ENCODE measurements at places on chromosomes 5 and 9. TPM values are rescaled to one million over a fixed set of nuclear protein-coding genes. Genes with fewer than 3 reads are reported as not detected.

DNA sequence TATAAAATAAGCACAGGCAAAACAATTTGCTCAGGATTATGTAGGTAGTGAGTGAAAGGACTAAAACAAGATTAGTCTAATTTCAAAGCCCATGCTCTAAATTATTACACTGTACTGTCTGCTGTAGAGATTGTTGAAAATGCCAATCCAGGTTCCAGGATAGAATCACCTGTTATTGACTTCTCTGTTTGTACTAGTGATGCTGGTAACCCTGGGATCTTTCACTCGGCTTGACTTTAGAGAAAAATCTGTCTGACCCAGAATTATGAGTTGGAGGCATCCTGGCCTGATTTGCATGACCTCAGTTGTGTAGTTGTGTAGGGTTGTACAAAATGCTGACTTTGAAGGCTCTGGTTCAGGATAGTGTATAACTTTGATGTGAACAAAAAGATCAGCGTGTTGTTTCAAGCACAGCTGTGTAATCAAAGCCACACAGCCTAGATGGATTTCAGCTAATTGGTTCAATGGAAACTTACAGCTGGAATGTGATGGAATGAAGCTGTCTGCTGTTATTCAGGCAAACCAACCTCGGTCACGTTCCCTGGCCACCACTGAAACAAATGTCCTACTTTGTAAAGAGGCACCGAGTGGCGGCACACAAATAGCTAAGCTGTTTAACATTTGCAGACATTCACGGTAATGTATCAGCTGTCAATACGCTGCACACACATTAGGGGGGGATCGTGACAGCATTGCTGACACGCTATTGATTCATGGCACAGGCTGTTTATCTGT lies 340.3 kb downstream of the KCTD16 start:
- no peak for DNase-seq
- no peaks in the 10 kb centered on the region for H3K4me1 ChIP-seq
- no peak overlapping the region for H3K27ac ChIP-seq
- no peaks in the 10 kb centered on the region for H3K36me3 ChIP-seq

DNA sequence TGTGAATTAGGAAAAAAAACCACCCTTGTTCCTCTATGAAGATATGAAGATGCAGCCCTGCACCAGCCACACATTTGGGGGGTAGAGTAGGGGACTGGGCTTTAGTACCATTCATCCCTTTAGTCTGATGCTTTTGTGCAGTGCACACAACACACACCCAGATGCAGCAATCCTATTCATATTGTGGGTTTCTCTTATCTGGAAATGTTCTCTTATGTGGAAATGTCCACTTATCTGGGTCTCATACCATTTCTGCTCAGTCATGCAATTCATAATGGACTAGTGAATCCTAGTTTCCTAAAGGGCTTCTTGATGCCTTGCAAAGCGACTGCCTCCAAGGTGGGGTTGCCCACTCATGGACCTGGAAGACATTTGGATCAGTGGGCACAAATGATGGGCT lies 47.8 kb downstream of the C9orf152 start:
- no peaks in the 10 kb centered on the region for H3K36me3 ChIP-seq
- no peak overlapping the region for H3K27ac ChIP-seq
- no peaks in the 10 kb centered on the region for H3K27me3 ChIP-seq
- H3K4me1 ChIP-seq, result peaks cover 23% of the 10 kb centered on the region

The ITK gene
- total RNA-seq, result 1.6 TPM

DNA sequence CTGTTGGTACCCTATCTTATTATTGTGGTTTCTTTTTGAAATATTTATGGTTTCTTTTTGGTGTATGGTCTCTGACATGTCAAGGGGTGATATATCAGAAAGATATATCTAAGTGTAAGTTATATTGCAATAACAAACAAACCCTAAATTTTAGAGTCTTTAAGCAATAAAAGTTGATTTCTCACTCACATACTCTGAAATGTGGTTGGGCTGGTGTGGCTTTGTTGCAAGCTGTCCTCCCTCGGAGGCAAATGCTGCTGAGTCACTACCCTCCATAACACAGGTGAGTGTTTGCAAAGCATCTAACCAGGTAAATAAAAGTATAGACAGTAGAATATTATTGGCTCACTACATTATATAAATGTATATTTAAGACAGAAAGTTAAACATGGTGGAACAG lies 253.2 kb downstream of the CDH18 start:
- no peak for DNase-seq
- no peak overlapping the region for H3K4me3 ChIP-seq
- no peaks in the 10 kb centered on the region for H3K36me3 ChIP-seq
- H3K27me3 ChIP-seq, result no peaks in the 10 kb centered on the region
- H3K4me1 ChIP-seq, result no peaks in the 10 kb centered on the region

- no peak overlapping the region for H3K27ac ChIP-seq
- H3K4me1 ChIP-seq, result peaks cover 2% of the 10 kb centered on the region
- H3K27me3 ChIP-seq, result no peaks in the 10 kb centered on the region
- H3K36me3 ChIP-seq, result no peaks in the 10 kb centered on the region
- DNase-seq, result no peak
- no peak overlapping the region for H3K4me3 ChIP-seq
These were observed 51.3 kb downstream of the TMEM167A start for GRCh38 chr5:83025690-83026478.

DNA sequence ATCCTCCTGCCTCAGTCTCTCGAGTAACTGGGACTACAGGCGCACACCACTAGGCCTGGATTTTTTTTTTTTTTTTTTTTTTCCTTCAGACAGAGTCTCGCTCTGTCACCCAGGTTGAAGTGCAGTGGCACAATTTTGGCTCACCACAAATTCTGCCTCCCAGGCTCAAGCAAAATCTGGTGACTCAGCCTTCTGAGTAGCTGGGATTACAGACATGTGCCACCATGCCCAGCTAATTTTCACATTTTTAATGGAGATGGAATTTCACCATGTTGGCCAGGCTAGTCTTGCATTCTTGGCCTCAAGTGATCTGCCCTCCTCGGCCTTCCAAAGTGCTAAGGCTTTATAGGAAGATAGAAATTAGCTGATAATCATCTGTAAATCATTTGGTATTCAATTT lies 43.9 kb downstream of the NSA2 start:
- H3K27me3 ChIP-seq, result no peaks in the 10 kb centered on the region
- no peak for DNase-seq
- H3K36me3 ChIP-seq, result no peaks in the 10 kb centered on the region
- H3K4me3 ChIP-seq, result no peak overlapping the region

The DAB2IP gene
- total RNA-seq, result 51.9 TPM

- no peaks in the 10 kb centered on the region for H3K4me1 ChIP-seq
- no peak for DNase-seq
- H3K27me3 ChIP-seq, result no peaks in the 10 kb centered on the region
- no peak overlapping the region for H3K27ac ChIP-seq
- H3K4me3 ChIP-seq, result no peak overlapping the region
These were observed 127.6 kb upstream of the CYLC2 start for GRCh38 chr9:102867488-102867887.

GRCh38 chr9:92608909-92609445 lies 61.0 kb downstream of the IPPK start:
- DNase-seq, result no peak
- H3K4me3 ChIP-seq, result no peak overlapping the region
- H3K36me3 ChIP-seq, result peaks cover 17% of the 10 kb centered on the region
- peaks cover 60% of the 10 kb centered on the region for H3K4me1 ChIP-seq
- no peaks in the 10 kb centered on the region for H3K27me3 ChIP-seq

The TLX3 gene
- total RNA-seq, result not detected

DNA sequence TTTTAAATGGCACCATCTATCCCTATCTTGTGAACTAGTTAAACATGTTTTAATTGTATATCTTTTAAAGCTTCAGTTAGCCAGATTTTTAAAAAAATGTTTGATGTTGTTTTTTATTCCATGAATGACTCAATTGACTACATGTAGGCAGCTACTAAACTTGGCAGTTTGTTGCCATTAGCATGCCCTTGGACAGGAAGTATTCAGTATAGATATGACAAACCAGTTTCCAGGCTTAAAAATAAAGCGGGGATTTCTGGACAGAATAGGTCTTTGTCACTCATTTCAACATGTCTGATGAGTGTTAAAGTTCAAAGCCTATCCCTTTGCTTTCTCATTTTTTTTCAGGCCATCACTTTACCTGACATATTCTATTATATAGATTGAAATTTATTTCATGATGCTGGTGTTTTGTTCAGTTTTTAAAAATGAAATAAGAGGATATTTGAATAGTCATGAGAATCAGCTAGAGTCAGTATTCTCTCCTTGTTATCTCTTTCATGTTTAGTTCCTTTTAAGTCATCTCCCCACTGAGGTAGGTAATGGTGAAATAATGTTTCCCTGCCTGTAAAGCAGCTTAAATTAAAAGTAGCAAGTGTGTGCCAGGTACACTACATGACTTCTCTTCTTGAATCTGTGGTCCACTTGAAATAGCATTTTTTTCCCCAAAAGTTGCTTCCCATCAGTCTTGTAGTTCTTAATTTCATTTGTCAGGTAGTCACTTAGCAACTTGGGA lies 11.9 kb downstream of the TNFAIP8 start:
- H3K4me1 ChIP-seq, result peaks cover 34% of the 10 kb centered on the region
- H3K27ac ChIP-seq, result no peak overlapping the region
- no peak overlapping the region for H3K4me3 ChIP-seq
- DNase-seq, result no peak
- H3K36me3 ChIP-seq, result no peaks in the 10 kb centered on the region

The INSL6 gene
- total RNA-seq, result not detected

DNA sequence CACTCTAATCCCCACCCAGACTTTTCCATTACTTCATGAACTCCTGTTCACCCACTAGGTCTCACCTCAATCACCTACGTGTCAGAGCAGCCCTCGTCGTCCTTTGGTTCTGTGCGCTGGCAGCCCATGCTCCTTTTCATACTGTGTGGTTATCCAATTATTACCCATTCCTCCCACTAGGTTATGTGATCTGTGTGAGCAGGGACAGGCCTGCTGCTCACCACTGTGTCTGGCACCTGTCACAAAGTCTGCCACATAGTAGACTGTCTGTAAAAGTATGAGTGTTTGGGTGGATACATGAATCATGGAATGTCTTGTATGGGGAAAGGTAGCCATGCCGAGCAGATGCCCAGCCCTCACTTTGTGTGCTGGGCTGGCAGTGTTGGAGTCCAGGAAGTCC lies 12.1 kb upstream of the SMAD5 start:
- H3K27ac ChIP-seq, result no peak overlapping the region
- H3K4me1 ChIP-seq, result peaks cover 2% of the 10 kb centered on the region
- no peak for DNase-seq
- no peaks in the 10 kb centered on the region for H3K36me3 ChIP-seq
- H3K4me3 ChIP-seq, result no peak overlapping the region
- no peaks in the 10 kb centered on the region for H3K27me3 ChIP-seq

DNA sequence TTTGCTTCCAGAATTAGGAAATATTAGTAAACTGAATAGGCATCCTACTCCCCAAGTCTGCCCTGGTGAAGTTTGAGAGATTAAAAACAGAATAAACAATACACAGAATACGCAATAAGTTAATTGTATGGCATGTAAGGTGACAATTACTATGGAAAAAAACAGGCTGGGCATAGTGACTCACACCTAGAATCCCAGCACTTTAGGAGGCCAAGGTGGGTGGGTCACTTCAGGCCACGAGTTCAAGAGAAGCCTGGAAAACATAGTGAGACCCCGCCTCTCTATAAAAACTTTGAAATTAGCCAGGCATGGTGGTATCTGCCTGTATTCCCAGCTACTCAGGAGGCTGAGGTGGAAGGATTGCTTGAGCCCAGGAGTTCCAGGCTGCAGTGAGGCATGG lies 64.2 kb upstream of the SUSD1 start:
- no peaks in the 10 kb centered on the region for H3K36me3 ChIP-seq
- H3K27ac ChIP-seq, result no peak overlapping the region
- no peak overlapping the region for H3K4me3 ChIP-seq
- no peaks in the 10 kb centered on the region for H3K27me3 ChIP-seq
- no peaks in the 10 kb centered on the region for H3K4me1 ChIP-seq
- no peak for DNase-seq

GRCh38 chr5:75034137-75034739 lies 18.1 kb downstream of the GCNT4 start:
- DNase-seq, result no peak
- no peaks in the 10 kb centered on the region for H3K27me3 ChIP-seq
- no peak overlapping the region for H3K27ac ChIP-seq
- no peaks in the 10 kb centered on the region for H3K36me3 ChIP-seq
- H3K4me1 ChIP-seq, result no peaks in the 10 kb centered on the region

DNA sequence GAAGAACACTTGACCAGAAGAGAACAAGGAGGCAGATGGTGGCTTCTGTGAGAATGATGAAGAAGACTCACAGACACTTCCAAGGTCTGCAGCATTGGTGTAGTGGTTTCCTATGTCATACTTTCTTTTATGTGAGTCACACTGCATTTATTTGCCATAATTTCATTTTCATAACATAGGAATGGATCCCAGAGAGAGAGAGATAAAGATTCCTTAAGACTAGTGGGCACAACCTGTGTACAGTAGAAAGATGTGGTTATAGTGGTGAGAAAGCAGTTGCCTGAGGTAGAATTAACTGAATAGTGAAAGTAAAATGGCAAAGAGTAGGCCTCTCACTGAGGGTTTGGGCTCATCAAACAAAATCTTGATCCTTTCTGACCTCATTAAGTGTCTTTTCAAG lies 7.6 kb upstream of the CCDC152 start:
- no peak overlapping the region for H3K4me3 ChIP-seq
- H3K27ac ChIP-seq, result no peak overlapping the region
- H3K36me3 ChIP-seq, result no peaks in the 10 kb centered on the region
- no peaks in the 10 kb centered on the region for H3K27me3 ChIP-seq
- no peaks in the 10 kb centered on the region for H3K4me1 ChIP-seq

DNA sequence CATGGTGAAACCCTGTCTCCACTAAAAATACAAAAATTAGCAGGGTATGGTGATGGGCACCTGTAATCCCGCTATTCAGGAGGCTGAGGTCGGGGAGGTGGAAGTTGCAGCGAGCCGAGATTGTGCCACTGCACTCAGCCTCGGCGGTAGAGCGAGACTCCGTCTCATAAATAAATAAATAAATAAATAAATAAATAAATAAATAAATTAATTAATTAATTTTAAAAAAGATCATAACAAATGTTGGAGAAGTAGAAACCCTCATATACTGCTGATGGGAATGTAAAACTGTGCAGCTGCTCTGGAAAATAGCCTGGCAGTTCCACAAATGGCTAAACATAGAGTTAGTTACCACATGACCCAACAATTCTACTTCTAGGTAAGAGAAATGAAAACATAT lies 39.3 kb downstream of the EPB41L4B start:
- DNase-seq, result no peak
- no peak overlapping the region for H3K27ac ChIP-seq
- no peaks in the 10 kb centered on the region for H3K4me1 ChIP-seq
- no peaks in the 10 kb centered on the region for H3K27me3 ChIP-seq

The ZDHHC11B gene
- 35.2 TPM for total RNA-seq

DNA sequence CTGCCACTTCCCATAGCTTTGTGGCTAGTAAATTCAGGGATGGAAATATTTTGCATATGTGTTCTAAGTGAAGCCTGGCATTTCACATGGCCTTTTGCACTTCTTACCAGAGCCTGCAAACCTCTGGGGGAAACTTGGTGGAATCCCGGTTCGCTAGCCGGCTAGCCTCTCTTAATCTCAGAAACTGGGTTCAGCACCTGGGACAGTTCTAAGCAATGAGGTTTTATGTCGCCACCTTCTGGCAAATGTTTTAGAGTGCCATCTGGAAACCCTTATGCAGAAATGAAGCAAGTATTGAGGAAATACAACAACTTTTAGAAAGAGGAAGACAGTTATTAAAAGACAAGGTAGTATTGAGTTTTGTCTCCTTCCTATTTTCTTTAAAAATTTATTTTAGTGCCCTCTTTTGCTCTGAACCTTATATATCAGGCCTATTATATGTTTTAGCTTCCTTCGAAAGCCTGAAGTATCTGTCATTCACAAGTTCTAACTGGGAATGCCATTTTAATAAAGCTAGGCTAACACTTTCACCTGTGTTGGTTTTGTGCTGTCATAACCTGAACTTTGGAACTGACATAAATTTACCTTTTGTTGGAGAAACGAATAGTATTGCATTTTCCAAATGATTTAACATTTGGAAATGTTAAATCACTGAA lies 963 bp upstream of the HTR1A start:
- no peaks in the 10 kb centered on the region for H3K36me3 ChIP-seq
- no peaks in the 10 kb centered on the region for H3K4me1 ChIP-seq
- peaks cover 37% of the 10 kb centered on the region for H3K27me3 ChIP-seq
- no peak for DNase-seq
